ENCODE measurements at places on chromosomes 16 and 17.
A peak's percentile ranks its signal among the peaks of the same experiment; 100 is the strongest.

GRCh38 chr17:13421581-13422130 lies 180.1 kb downstream of the HS3ST3A1 start:
- no peak for DNase-seq

GRCh38 chr16:85557971-85558657 lies 55.0 kb upstream of the GSE1 start:
- no peak for DNase-seq

GRCh38 chr17:58219789-58220183 lies 731 bp upstream of the MKS1 start:
- no peak for DNase-seq

DNA sequence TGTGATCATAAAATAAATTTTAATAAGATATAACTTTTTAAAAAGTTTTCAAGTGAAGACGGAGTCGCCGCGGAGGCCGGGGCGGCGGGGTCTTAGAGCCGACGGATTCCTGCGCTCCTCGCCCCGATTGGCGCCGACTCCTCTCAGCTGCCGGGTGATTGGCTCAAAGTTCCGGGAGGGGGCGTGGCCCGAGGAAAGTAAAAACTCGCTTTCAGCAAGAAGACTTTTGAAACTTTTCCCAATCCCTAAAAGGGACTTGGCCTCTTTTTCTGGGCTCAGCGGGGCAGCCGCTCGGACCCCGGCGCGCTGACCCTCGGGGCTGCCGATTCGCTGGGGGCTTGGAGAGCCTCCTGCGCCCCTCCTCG lies at the start of gene FOXC2:
Gene FOXC2 (plus strand): TSS at position 229 of the 365 bp plus-strand sequence. CDS start 507 bp downstream, outside the sequence.
- peak; percentile 64 for DNase-seq

GRCh38 chr17:9522074-9522473 lies 53.5 kb downstream of the STX8 start:
- peak; percentile 80 for DNase-seq

GRCh38 chr17:60391471-60392041 lies 377 bp downstream of the USP32 start:
- DNase-seq, result no peak

GRCh38 chr17:35082073-35082657 lies 18.7 kb upstream of the RFFL start:
- DNase-seq, result peak; percentile 37

All from brain (organoid and tissue), 16 donors.